ENCODE measurements at places on chromosomes 13 and 19.

- peaks cover 9% of the 10 kb centered on the region for H3K4me1 ChIP-seq
- no peaks in the 10 kb centered on the region for H3K36me3 ChIP-seq
- no peak overlapping the region for H3K4me3 ChIP-seq
- no peak for DNase-seq
- H3K27me3 ChIP-seq = peaks cover 35% of the 10 kb centered on the region
Measured at GRCh38 chr19:55134736-55135135, 14.3 kb downstream of the TNNT1 start.

DNA sequence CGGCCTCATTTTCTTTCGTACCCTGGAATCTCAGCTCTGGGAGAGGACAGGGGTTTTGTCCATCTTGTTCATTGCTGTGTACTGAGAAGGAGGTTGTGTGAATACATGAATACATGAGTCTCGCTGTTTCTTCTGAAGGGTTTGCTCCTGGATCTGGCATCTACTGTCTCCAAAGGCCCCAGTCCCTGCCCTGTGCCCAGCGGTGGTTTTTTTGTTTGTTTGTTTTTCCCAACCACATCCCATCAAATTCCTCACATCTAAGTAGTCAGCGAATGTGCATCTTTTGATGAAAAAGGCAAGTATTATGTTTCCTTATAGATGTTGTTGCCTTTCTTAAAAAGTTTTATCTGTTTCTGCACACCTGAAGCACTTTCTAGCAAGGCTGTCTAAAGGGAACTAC lies 12.5 kb downstream of the DCAF15 start:
- peak overlapping the region; percentile 7 for H3K27ac ChIP-seq
- no peak for DNase-seq
- no peaks in the 10 kb centered on the region for H3K27me3 ChIP-seq
- H3K4me3 ChIP-seq = no peak overlapping the region
- peaks cover 5% of the 10 kb centered on the region for H3K36me3 ChIP-seq
- peaks cover 5% of the 10 kb centered on the region for H3K4me1 ChIP-seq

DNA sequence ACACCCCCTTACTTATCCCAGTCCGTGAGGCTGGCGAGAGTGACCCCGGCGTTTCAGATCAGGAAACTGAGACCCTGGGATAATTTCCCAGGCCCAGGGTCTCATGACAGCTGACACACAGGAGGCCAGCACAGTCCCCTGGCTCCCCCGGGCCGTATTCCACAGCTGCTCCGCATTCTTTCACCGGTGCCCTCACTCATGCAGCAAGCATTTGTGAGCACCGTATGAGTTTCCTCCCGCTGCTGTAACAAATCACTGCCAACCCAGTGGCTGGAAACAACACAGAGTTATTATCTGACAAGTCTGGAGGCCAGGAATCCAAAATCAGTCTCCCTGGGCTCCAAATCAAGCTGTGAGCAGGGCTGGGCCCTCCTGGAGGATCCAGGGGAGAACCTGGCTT lies 21.3 kb downstream of the GADD45B start:
- DNase-seq = no peak
- H3K36me3 ChIP-seq = no peaks in the 10 kb centered on the region
- H3K27me3 ChIP-seq = peaks cover 10% of the 10 kb centered on the region

DNA sequence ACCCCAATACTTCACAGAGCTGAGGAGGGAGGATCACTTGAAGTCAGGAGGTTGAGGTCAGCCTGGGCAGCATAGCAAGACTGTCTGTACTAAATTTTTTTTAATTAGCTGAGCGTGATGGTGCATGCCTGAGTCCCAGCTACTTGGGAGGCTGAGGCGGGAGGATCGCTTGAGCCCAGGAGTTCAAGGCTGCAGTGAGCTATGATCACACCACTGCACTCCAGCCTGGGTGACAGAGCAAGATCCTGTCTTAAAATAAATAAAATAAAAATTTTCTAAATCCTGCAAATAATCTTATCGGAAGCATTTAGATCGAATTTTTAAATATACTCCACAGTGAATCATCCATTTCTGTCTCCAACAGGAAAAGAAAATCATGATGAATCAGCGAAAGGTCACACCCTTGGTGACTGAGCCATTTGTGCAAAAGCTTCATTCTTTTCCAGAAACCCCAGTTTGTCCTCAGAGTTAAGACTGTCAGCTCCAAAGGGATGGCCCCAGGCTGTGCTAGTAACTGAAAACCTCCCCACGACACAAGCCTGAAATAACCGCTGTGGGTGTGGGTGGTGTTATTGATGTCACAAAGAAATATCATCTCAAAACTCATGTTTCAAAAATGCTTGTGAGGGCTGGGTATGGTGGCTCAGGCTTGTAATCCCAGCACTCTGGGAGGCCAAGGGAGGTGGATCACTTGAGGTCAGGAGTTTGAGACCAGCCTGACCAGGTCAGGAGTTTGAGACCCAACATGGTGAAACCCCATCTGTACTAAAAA lies 167.6 kb downstream of the PTPRS start:
- H3K4me1 ChIP-seq = peaks cover 1% of the 10 kb centered on the region
- no peaks in the 10 kb centered on the region for H3K36me3 ChIP-seq
- H3K27ac ChIP-seq = no peak overlapping the region

- no peak for DNase-seq
- H3K4me3 ChIP-seq = no peak overlapping the region
- no peaks in the 10 kb centered on the region for H3K36me3 ChIP-seq
- no peaks in the 10 kb centered on the region for H3K4me1 ChIP-seq
- peaks cover 8% of the 10 kb centered on the region for H3K27me3 ChIP-seq
Measured at GRCh38 chr13:28473044-28473443, 21.9 kb downstream of the FLT1 start.

DNA sequence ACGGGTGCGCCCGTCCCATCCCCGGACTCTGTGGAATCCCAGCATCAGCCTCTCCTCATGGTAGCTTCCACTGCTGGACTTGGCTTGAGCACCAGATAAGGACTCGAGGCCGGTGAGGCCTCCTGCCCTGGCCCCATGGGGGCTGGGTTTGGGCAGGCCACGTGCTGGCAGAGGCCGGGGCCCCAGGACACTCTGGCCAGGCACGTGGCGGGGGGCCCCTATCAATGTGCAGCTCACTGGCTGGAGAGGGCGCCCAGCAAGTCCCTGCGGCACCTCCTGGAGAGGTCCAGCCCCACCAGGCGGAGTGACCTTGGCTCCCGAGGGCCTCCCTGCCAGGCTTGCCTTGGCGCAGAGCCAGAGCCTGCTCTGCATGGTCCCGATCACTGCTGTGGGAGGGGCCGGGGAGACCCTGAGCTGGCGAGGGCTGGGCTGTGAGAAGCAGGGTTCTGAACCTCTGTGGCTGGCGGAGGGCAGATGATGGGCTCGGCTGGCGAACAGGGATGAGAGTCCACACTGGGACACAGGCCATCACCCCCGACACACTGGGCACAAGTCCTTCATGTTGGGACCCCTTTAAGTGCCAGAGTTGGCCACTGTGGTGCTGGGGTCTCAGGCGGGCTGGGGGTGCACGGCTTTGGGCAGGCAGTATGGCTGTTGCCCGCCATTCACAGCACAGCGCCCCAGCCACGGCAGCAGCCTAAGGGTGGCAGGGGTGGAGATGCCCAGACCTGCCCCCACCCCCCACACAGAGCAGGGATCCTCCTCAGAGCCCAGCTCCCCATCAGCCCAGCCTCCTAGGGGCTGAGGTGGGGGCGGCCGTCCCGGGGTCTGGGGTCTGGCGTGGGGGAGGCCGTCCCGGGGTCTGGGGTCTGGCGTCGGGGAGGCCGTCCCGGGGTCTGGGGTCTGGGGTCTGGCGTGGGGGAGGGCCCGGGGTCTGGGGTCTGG lies 19.1 kb downstream of the CEBPG start:
- H3K27ac ChIP-seq = no peak overlapping the region
- no peak for DNase-seq
- no peaks in the 10 kb centered on the region for H3K27me3 ChIP-seq
